ENCODE measurements at places on chromosomes 12 and 14. TPM values are rescaled to one million over a fixed set of nuclear protein-coding genes. Genes with fewer than 3 reads are reported as not detected.

LRFN5 gene
- 10.9 TPM for total RNA-seq

DNA sequence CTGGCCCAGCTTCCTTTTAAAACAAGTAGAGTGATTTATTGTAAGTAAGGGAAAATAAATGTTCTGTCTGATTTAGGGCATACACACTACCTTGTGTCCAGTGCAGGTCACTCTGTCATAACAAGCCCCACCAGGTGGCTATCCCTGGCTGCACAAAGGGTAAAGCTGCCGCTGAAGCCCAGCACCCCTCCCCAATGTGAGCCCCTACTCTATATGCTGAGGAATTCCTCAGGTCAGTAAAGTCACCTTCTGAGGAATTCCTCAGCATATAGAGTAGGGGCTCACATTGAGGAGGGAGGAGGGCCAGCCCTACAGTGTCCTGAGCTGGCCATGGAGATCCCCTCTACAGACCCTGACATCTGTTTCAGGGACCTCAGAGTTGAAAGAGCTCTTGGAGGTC lies 67.2 kb downstream of the TBC1D30 start:
- no peak for DNase-seq

SALL2 gene
- 16.3 TPM for total RNA-seq

ATL1 gene
- 23.3 TPM for total RNA-seq

KCNH5 gene
- not detected for total RNA-seq

DNA sequence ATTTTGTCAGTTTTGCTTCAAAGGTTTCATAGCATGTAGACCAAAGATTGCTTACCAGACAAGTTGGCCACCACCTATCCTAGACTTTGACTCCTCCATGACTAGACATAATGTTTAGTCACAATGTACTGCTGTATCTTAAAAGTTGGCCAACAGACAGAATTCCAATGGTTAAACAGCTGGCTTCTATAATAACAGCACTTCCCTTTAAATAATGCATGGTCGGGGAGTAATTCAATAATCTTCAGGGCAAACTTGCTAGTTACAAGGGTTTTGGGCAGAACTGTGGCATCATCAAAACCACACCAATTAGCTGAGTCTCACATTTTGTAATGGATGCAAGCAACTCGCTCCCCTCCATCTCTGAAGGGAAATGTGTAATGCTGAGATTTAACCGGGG lies 56.9 kb downstream of the IGF1 start:
- no peak for DNase-seq

MGST1 gene
- total RNA-seq: 80.6 TPM

- no peak for DNase-seq
These were observed 61.0 kb downstream of the KIAA0586 start for GRCh38 chr14:58488550-58488949.

- peak; percentile 85 for DNase-seq
These were observed 44.8 kb downstream of the CPSF6 start for GRCh38 chr12:69284131-69284530.

DNA sequence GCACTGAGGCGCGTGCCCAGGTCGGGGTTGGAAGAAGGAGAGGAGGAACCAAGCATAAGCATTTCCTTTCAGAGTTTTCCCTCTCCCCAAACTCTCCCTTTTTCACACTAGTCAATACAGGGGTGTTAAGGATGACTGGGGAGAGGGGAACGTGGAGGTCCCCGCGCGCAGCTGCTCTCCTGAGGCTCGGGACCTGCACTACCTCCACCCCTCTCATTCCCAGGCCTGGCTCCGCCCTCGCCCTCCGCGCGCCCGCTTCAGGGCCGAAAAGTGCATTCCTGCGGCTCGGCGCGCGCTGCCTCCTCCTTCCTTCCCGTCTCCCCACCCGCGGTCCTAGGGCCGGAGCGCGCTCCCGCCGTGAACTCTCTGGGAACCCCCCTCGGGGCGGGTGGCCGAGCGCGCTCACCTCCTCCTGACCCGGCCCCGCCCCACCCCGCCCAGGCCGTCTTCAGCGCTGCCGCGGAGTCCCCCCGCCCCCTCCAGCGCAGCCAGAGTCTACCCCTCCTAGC lies 11.3 kb downstream of the RARG start:
- peak; percentile 96 for DNase-seq

DNA sequence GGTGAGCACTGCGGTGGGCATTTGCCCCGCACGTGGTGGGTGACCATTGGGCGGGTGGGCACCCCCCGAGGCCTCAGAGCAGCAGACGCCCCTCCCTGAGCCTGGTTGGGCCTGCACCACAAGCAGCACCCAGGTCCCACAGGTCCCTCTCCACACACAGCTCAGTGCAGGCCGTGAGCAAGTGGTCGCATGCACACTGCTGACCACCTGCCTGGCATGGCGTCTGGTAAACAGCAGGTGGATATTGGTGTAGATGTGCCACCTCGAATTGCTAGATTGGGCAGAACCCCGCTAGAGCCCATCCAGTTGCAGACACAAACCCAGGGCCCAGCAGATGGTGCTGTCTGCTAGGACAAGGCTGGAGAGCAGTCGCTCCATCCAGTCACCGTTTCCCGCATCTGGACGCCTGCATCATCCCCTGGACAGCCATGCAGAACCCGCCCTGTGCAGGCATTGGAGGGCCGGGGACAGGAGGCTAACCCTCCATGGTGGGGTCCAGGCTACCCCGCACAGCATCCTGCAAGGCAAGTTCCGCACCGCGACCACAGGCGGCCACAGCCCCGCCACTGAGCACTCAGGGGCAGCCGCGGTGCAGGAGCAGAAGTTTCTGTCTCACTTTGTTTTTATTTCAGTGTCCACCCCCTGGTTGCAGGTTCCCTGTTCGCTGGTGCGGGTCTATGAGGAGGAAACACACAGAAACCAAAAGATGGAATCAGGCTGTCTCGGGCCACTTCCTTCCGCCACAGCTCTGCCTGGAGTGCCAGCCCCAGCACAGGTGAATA lies 45.6 kb upstream of the RIMBP2 start:
- no peak for DNase-seq

DNA sequence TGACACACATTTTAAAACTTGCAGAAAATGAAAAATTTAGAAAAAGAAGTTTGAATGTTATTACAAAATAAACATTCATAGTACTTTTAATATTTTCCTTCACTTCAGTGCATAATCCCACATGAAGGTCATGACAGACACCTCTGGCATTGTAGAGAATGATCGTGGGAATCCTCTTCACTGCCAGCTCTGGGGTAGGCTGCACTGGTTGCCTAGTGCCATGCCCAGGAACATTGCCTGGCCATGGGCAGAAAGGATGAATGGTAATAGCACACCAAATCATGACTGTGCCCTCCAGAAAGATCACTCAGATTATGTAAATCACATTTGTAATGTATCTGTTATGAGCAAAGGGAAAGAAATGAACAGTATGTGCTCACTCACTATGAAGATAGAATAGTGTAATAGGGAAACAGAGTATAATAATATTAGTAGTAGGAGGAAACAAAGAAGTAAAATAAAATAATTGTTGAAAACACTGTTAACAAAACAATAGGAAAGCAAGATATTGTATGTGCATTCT lies 161.6 kb downstream of the PLCZ1 start:
- DNase-seq: no peak

DNA sequence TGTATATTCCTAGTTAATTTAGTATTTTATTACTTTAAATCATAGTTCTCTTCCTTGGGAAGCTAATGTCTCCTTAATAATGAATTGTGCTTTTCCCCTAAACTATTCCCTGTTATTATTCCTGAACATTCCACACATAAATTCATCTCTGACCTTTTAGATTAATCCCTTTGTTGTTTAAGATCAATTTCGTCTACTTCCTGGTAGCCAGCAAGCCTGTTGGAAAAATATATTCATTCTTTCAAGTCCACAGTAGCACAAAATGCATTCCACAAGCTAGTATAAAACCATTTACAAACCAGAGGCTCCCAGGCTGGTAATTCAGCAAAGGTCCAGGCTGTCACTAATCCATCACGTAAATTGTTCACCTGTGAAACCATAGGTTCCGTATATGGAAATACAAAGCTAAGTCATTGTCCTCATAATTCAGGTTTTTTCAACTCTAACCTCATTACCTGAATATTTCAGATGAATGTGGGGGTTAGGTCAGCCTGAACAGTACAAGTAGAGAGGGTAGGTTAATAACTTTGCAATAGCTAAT lies 232.7 kb downstream of the SEC23A start:
- DNase-seq: no peak

- DNase-seq: no peak
These were observed 7.5 kb upstream of the NID2 start for GRCh38 chr14:52076334-52076733.

DNA sequence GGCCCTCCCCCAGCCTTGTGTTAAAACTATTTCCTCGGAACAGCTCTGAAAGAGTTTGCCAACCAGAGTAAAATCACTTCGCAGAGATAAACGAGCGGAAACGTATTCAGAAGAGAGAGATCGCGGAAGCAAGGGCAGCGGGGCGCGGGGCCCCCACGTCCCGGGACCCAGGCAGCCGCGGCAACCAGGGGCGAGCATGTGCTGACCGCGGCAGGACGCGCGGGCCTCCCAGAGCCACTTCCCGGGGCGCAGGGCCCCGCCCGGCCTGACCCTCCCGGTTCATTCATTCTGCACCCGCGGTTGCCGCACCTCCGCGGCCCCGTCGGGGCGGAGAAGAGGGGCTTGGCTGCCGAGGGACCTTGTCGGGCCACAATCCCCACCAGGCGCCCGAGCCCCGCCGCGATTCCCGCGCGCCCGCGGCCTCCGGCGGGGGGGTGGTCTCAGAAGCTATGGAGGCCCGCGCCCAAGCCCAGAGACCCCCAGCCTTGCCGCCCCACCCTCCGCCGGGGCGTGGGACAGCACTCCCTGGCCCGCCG lies 598 bp downstream of the UBE2N start:
- DNase-seq: peak; percentile 69

DNA sequence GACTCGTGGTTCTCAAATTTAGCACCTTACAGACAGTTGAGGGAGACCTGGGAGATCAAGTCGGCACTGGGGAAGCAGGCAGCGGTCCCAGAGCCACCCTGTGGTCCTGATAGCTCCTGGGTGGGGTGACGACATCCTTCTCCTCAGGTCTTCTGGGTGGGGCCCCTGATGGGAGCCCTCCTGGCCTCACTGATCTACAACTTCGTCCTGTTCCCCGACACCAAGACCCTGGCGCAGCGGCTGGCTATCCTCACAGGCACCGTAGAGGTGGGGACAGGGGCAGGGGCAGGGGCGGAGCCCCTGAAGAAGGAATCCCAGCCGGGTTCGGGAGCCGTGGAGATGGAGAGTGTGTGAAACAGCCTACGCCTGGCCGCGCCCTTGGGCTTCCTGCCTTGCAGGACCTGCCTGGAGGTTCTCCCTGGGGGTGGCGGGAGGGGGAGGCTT lies 2.6 kb downstream of the AQP6 start:
- no peak for DNase-seq

- no peak for DNase-seq
These were observed 53.4 kb downstream of the ELK3 start for GRCh38 chr12:96247563-96247962.

KRT8 gene
- total RNA-seq: 9.6 TPM

DNA sequence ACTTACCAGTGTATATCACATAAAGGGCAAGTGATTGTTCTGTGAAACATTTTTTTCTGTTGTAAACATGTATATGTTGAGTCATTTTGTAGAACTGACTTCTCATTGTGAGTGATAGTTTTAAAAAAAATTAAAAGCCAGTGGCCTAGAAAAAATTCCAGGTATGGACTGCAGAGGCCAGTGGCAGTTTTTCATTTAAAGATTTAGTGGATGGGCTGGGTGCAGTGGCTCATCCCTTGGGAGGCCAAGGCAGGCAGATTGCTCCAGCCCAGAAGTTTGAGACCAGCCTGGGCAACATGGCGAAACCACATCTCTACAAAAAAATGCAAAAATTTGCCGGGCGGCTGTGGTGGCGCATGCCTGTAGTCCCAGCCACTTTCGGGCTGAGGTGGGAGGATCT lies 84.7 kb upstream of the MDM1 start:
- DNase-seq: no peak

DNA sequence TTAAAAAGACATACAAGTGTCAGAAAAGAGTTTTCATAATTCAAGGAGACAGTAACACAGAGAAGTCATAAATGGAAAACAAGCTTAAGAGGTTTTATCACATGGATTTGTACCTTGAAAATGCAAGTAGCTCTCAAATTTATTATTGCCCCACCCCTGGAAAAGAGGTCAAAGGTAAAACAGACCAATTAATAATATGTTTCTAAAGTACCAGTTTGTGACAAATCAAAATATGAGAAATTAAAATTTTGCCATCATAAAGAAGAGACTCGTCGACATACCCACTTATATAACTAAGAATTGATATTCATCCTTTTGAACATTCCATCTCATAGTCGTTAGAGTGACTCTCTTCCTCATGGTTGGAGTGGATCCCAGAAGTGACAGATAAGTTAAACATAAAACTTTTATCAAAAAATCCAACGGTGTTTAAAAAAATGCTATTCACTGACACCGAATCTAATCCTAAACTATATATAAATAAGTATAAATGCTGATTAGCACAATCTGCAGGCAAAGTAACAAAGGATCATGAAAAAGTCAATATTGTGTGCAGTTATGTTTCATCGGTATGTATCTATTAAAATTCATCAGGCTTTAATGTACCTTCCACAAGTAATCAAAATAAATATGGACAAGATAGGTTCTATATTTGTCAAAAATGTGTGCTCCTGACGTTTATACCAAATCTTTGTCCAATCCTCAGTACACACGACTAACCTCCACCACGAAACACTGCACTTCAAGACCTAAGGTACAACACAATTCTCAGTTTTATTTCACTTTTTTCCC lies 2.3 kb downstream of the CORO1C start:
- DNase-seq: no peak

GRCh38 chr12:5533368-5533767 lies 101.5 kb downstream of the NTF3 start:
- DNase-seq: no peak

OASL gene
- total RNA-seq: 1.3 TPM

GRCh38 chr14:56811593-56812363 lies 1.5 kb upstream of the OTX2 start:
- DNase-seq: no peak

DNA sequence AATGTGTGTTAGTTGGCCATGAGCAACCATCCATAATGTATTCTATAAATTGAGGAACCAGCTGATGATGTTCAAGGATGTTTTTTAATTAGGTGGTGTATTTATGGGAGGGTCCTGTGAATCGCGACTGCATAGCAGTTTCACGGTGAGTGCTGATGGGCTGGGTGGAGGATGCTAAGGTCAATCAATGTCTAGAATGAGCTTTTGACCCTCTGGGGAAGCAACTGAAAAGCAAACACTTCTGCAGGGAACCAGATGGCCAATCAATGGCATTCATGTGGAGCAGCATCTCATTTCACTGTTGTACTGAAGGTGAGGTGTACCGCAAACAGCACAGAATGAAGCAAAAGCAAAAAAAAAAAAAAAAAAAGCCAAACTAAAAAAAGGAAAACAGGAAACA lies 676.1 kb upstream of the TMEM132C start:
- no peak for DNase-seq

Measured in sciatic nerve (tissue), 2 donors.